ENCODE measurements at places on chromosomes 1 and 21. TPM values are rescaled to one million over a fixed set of nuclear protein-coding genes. Genes with fewer than 3 reads are reported as not detected.

Gene STYXL2
- total RNA-seq = 467 TPM

Gene PCBP3
- 11.3 TPM for total RNA-seq

Gene NEK7
- total RNA-seq = 205 TPM

Gene FAM76A
- total RNA-seq = 13.3 TPM

Gene KLHL21
- 78.8 TPM for total RNA-seq

Gene GNG12
- total RNA-seq = 32.3 TPM

Gene PCNX2
- total RNA-seq = 1.4 TPM

Gene ACTA1
- total RNA-seq = 1,795 TPM

Gene NGF
- total RNA-seq = 3.4 TPM

Gene TGFB2
- total RNA-seq = 1.3 TPM

Gene C1orf115
- total RNA-seq = 24.3 TPM

Gene COPA
- total RNA-seq = 106 TPM

Gene SUSD4
- 12.5 TPM for total RNA-seq

GRCh38 chr1:223419561-223419960 lies 26.3 kb downstream of the CCDC185 start:
- no peak for DNase-seq

GRCh38 chr1:32895325-32896215 lies 5.6 kb downstream of the TMEM54 start:
- DNase-seq = no peak

DNA sequence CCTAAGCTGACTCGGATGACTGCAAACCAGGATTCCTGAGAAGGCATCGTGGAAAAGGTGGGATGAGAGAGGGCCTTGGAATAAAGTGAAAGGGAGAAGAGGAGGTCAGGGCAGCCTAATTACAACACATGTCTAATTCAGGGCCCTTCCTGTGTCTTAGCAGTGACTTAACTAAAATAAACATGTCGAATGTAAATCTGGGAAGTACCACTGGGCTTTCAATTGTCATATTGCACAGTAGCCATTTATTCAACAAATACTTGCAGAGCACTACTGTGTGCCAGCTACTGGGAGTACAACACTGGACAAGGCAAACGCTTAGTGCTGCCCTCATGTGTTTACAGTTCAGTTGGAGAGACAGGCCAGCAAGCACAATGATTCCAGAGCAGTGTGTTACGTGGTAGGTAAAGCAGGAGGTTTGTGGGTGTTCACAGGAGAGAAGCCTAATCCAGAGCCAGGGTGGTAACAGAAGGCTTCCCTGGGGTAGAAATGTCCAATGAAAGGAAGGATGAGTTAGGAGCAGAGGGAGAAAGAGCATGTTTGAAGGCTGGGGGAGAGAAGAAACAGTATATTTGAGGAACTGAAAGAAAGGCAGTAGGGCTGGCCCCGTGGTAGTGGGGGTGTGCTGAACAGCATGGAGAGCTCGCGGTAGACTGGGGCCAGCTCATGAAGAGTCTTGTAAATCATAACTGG lies 38.0 kb upstream of the RASAL2 start:
- peak; percentile 38 for DNase-seq

GRCh38 chr1:69455718-69456117 lies 112.0 kb upstream of the LRRC7 start:
- no peak for DNase-seq

DNA sequence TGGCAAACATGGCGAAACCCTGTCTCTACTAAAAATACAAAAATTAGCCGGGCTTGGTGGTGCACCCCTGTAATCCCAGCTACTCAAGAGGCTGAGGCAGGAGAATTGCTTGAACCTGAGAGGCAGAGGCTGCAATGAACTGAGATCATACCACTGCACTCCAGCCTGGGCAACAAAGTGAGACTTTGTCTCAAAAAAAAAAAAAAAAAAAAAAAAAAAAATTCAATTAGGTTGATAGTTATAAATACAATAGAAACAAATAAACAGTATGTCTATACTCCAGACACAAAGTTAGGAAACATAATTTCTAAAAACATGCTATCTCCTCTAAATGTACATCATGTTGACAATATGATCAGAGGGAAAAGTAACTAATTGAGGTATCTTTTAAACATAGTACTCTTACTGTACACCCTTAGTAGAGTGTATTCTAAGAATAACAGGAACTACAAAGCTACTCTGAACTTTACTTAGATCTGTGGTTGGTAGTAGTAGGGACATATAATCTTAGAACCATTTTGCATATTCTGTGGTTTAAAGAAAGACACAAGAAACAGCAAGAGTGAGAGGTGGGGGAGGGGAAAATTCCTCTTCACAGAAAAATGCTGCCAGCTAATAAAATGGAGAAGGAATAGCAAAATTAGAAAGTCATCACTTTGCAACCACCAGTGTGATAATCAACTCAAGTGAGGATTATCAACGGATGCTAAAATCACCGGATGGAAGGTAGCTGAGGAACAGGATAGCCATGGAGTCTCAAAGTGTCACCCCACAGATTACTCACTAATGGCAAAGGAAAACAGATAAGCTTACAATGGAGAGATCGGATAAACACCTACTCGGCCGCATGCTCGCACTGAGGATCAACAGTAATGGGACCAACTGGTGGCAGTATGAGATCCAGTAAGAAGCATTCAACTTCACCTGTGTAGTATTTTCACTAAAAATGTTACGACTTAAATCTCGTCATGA lies 35.0 kb downstream of the MTOR start:
- no peak for DNase-seq

DNA sequence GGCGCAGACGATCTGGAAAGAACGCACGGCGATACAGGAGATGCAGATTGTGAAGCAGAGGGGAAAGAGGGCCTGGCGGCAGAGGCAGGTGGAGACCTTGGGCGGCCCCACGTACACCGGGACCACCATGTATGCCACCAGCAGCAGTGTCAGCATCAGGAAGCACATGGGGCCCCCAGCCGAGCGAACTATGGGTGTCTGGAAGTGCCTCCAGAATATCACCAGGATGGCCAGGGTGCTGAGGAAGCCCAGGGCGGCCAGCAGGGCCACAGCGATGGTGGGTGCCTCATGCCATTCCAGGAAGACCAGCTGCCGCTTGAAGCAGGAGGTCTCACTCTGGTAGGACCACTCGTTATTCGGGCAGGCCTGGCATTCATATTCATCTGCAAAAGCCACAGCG lies 19.3 kb downstream of the TAS1R2 start:
- DNase-seq = no peak

DNA sequence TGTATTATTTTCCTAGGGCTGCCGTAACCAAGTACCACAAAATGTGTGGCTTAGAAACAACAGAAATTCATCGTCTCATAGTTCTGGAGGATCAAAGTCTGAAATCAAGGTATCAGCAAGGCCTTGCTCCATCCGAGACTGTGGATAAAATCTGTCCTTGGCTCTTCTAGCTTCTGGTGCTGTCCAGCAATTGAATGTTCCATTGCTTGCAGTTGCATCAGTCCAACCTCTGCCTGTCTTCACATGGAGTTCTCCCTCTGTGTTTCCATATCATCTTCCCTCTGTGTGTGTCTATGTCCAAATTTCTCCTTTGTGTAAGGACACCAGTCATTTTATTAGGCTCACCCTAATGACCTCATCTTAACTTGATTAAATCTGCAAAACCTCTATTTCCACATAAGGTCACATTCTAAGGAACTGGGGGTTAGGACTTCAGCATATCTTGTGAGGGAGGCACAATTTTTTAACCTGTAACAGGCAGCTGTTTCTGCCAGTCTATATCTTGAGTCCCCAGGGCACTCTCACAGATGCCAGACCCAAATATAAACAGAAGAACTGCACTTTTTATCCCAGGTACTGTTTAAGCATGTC lies 84.2 kb downstream of the ERG start:
- no peak for DNase-seq

- DNase-seq = no peak
Measured at GRCh38 chr1:161218301-161219077, 3.4 kb downstream of the FCER1G start.

DNA sequence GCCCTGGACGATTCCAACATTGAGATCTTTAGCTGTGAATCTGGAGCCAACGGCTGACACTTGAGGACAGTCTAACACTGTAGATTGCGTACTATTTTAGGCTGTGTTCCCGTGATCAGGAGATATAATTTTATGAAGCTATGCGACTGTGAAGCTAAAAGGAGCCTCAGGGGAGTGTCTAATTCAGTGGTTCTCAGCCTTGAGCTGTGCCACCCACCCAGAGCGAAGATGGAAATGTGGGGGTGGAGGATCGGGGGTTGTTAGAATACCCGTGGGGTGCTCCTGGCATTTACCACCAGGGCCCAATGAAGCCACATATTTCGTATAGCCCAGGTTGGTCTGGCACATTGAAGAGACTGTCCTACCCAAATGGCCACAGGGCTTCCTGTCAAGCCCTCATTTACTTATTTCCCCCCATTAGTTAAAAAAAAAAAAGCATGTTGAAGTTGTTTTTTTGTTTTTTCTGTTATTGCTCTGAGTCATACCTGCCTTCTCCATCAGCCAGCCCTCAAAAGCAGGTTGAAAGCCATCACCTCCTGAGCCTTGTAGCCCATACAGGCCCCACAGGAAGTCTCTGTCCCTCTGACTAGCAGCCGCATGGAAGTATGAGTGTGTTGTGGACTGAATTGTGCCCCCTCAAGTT lies 141.7 kb downstream of the GALNT2 start:
- DNase-seq = no peak

GRCh38 chr21:45872902-45873301 lies 108.7 kb upstream of the COL6A1 start:
- DNase-seq = no peak

DNA sequence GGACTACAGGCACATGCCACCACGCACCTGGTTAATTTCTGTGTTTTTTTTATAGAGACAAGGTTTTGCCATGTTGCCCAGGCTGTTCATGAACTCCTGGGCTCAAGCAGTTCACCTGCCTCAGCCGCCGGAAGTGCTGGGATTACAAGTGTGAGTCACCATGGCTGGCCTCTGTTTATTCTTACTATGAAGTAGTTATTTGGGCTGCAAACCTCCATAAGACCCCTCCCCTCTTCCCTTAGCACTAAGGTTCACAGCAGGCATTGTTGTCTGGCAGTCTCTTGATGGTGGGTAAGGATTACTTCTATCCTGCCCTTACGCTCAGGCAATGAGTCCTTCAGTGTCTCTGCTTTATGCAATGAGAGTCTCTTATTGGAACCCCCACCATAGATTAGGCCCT lies 51.8 kb downstream of the ANGPTL1 start:
- DNase-seq = no peak

GRCh38 chr1:68181165-68181556 lies 51.2 kb downstream of the WLS start:
- DNase-seq = no peak

- no peak for DNase-seq
Measured at GRCh38 chr1:17451731-17452130, 12.3 kb upstream of the RCC2 start.

DNA sequence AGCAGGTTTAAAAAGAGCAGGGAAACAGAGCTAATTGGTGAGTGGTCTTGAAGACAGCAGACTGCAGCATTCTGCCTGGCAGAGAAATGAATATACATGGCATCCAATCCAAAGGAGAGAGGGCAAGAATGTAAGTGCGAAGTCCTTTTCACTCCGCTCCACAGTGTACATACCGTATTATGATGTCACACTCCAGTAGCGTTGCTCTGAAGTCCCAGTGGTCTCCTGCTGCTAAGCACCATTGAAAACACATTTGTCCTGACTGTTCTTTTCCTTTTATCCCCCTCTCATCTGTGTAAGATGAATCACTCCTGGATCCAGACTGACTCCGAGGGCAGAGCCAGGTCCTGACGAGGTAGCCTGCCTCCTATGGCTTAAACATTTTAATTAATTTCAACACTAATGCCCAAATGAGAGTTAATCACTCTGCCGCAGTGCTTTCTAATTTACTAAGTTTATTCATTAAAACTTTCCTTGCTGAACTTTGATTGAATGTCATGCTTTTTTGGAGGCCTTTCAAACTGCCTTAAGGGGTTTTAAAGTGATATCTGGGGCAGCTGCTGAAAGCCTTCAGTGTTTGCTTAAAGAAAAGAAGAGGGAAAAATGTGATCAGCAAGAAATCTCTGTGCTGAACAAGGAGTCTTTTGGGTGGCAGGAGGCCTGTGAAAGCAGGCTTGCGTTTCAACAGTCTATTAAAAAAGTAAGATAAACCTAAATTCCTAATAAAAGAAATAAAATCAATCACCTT lies 227.2 kb downstream of the ATG4C start:
- DNase-seq = no peak

DNA sequence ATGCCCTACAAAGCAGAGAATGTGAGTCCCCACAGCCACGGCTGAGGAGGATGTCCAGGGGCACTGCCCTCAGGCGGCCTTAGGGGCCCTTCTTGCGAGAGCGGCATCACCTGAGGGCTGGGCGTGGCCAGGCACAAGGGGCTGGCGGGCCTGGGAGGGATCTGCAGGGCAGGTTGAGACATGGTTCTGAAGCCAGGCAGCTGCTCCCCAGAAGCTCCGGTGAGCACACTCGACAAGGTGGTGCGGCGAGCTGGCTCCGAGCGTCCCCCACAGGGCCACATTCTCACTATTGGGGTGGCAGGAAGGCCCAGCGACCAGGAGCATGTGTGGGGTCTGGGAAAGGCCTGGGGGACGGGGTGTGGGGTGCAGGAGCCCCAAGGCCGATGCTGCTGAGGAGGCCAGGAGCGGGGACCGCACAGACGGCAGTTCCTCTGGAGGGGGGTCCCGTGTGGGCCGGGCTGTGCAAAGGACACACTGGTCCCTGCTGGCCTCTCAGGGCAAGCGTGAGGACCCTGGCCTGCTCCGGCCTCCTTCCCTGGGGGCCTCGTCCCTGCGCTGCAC lies 47.2 kb downstream of the MORN1 start:
- no peak for DNase-seq

- DNase-seq = peak; percentile 66
Measured at GRCh38 chr1:9561429-9561828, 22.2 kb downstream of the SLC25A33 start.

DNA sequence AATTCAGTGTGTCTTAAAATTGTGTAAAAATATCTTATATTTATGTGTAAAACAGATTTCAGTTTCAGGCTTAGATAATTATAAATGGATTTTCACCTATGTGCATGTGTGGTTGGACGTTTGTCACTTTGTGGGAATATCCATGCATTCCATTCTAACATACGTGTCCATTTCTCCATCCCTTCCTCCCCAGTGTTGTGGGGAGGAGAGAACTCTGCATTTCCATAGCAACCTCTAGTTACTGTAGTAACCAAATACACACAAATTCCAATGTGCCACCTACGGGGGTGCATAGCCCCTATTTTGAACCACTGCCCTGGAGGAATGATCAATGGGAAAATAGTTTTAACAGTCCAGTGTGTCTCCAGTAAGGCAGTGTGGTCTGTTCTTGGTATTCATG lies 79.0 kb downstream of the RASAL2 start:
- no peak for DNase-seq

GRCh38 chr1:75134647-75135572 lies 722 bp downstream of the LHX8 start:
- DNase-seq = no peak

DNA sequence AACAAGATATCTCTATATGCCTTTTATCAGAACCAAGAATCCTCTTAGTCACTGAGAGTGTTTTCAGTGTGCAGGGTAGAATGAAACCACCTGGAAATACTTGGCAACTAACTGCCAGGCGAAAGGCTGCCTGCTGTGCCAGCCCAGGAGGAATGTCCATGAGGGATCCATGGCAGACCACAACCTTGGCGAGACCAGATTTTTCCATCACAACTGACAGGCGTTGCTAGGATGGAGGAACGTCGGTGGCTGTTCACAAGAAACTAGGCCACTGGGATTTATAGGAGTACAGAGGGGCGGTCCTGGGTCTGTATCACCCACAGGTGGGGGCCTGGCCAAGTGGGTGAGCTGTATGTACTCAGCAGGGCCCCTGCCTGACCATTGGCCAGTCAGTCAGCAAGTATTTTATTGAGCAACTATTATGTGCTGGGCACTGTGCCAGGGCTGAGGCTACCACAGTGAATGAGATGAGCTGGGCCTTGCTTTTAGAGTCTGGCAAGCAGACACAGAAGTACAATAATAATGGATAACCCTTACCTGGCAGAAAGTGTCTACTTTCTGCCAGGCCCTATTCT lies 199.4 kb downstream of the FOXD2 start:
- DNase-seq = no peak
